ENCODE measurements at places on chromosomes 16 and 17.
A peak's percentile ranks its signal among the peaks of the same experiment; 100 is the strongest.

GRCh38 chr16:24002619-24003018 is 166.8 kb downstream of the PRKCB start:
- no peak for DNase-seq

DNA sequence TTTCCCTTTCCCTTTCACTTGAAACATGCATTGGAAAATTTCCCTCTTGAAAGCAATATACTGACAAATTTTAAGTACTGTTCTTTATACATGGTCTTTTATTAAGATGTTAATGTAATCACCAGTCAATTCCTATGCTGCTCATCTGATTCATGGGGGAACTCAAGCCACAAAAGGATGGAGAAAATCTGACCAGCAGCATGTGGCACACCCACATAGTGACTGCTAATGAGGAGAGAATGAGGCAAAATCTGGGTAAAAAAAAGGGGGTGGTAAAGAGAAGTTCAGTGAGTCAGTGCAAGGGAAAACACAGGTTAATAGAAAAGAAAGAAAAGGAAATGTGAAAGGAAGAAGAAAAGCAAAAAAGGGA is 11.3 kb downstream of the RFFL start:
- DNase-seq = no peak

DNA sequence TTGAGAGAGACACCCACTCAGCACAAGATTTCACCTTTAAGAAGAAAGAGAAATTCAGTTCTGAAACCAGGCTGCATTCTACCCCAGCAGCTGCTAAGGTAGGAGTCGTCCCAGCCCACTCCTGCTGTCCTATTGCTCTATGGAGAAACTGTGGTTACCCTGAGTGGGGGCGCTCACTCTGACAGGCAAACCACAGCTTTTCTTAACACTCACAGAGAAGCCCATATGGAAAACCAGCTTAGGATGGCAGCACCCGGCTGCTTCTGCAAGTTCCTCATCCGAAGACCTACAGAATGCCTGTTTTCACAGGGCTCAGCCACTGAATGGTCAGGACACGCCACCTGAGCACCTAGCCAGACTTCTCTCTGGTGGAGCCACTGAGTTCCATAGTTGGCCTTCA is 7.5 kb downstream of the ATP5PD start:
- no peak for DNase-seq

DNA sequence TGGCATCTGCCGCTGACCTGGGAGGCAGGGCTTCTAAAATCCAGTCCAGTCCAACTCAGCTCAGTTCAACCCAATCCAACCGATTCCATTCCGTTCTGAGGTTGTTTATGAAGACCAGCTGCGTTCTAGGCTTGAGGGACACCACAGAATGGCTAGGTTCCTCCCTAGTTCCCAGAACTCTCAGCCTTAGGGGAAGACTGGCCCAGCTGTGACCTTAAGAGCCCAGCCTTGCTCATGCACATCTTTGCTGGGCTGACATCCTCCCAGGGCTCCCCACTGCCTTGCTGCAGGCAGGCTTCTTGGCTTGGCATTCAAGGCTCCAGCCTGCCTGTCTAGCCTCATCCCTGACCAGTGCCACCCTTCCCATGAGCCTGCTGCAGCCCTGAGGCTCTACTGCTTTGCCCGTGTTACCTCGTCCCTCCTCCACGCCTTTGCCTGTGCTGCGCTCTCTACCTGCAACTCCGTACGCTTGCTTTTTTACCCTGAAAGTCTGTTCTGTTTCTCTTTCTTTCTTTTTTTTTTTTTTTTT is 7.9 kb downstream of the SLC12A3 start:
- DNase-seq = no peak

DNA sequence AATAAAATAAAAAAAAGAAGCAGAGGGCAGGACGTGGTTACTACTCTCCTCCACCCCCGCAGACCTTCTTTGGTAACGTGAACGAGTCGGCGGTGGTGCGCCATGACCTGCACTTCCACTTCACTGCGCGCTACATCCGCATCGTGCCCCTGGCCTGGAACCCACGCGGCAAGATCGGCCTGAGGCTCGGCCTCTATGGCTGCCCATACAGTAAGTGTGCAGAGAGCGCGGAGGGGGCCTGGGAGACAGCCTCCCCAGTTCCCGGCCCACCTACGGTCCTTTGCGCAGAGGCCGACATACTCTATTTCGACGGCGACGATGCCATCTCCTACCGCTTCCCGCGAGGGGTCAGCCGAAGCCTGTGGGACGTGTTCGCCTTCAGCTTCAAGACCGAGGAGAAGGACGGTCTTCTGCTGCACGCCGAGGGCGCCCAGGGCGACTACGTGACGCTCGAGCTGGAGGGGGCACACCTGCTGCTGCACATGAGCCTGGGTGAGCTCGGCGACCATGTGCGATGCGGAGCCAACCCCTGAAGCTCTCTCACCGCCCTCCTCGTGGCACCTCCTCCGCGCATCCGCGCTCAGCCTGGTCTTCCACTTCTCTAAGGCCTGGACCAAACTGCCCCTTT is 2.7 kb downstream of the CNTNAP1 start:
- DNase-seq = no peak

DNA sequence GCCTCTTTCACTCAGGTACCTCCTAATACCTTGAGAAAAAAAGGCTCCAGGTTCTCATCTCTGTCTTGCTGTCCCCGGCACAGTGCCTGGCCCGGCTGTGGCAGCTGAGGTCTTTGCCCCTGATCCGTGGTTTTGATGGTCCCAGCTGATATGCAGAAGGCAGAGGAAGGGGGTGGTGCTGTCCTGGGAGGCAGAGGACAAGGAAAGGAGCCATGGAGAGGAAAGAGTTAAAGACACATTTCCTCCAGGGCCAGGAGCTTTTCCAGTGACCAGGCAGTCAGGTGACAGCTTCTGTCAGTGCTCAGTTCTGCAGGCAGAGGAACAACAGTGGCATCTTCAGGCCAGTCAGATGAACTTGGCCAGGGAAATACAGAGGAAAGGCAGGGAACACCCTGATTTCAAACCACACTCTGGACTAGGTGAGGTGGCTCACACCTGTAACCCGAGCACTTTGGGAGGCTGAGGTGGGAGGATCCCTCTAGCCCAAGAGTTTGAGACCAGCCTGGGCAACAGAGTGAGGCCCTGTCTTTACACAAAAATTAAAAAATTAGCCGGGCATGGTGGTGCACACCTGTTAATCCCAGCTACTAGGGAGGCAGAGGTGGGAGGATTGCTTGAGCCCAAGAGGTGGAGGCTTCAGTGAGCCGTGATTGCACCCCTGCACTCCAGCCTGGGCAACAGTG is 3.3 kb upstream of the COG1 start:
- peak; percentile 81 for DNase-seq

DNA sequence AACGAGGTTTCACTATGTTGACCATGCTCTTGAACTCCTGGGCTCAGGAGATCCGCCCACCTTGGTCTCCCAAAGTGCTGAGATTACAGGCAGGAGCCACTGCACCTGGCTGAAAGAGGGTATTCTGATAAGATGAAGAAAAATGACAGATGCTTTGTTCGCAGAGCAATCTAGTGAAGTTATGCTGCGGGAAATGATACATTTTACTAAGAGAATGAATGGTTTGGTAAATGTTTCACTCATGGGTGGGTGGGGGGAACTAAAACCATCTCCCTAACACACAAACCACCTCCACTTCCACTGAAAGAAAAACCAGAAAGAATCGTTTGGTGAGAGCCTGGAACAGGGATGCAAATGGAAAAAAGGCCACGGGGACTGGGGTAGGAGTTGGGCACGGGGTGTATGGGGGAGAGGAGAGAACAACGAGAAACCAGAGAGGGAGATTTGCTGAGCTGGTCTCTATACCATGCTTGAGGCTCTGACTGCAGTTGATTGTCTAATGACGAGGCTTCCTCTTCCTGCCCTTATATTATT is 19.0 kb upstream of the XYLT2 start:
- no peak for DNase-seq

DNA sequence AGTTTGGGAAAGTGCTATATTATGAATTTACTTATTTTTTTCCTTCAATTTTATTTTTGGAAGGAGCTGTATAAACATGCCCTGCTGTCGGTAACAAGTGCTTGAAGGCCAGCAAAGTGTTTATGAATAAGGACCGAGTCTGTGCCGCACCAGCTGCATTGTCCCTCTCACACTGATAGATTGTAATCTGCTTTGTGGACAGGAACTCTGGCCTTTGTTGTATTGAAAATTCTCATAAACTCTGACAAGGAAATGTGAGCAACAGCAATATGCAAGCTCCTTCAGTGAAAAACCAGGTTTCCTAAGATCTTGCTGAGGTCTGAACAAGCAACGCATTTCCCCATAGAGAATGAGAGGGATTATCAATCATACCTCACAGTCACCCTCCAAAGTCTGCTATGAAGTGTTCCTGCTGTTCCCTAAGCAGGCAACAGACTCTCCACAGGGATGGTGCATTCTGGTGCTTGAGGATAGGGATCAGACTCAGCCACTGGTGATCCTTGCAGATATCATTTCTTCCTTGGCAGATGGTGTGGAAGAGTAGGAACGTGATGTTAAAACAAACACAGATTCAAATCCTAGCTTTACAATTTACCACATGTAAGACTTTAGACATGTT is 109.6 kb downstream of the KCNJ2 start:
- DNase-seq = no peak

DNA sequence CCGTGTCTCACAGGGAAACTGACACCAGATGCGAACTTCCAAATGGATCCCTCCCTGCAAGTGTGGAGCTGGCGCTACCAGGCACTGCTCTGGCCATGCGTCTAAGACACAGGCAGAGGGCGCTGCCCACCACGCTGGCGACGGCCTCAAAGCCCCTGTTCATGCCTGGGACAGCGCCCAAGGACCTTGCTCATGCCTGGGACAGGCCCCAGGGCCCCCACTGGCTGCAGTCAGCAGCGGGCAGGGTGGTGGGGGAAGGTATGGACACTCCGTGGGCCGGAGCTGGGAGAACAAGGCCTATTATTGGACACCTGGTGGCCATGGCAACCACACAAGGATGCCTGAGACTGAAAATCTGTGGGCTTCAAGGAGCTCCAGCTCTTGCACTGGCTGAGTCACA is 8.8 kb downstream of the ZG16B start:
- DNase-seq = peak; percentile 74

GRCh38 chr16:66740010-66740409 is 11.4 kb downstream of the DYNC1LI2 start:
- peak; percentile 30 for DNase-seq

GRCh38 chr16:2284797-2285576 is 17.1 kb upstream of the RNPS1 start:
- DNase-seq = no peak

- DNase-seq = no peak
Measured at GRCh38 chr17:57365420-57365819, 109.1 kb downstream of the MSI2 start.
